Osteoblast (primary cell): ENCODE measurements at places on chromosomes 6 and 20. TPM values are rescaled to one million over a fixed set of nuclear protein-coding genes. Genes with fewer than 3 reads are reported as not detected.

Gene EDN3
- total RNA-seq = not detected in 2 replicates

Gene IPCEF1
- 0.36 and 0.88 TPM in 2 replicates for total RNA-seq

Gene DYNLT2
- 1.8 and 2.2 TPM in 2 replicates for total RNA-seq

Gene GMPR
- 6.5 and 7.4 TPM in 2 replicates for total RNA-seq

Gene SYTL3
- total RNA-seq = 1.5 and 2.2 TPM in 2 replicates

Gene TBC1D32
- total RNA-seq = 15.9 and 17.4 TPM in 2 replicates

Gene HAO1
- total RNA-seq = not detected in 2 replicates

Gene EFCAB8
- 1.4 TPM in 1 of 2 replicates, not detected in the other for total RNA-seq

Gene FOXC1
- total RNA-seq = 39.4 and 41.0 TPM in 2 replicates

Gene LY6G6C
- total RNA-seq = not detected in 2 replicates

Gene STX11
- 0.29 and 0.36 TPM in 2 replicates for total RNA-seq

Gene PNPLA1
- under 0.01 TPM in 1 of 2 replicates, not detected in the other for total RNA-seq

Gene VSTM2L
- total RNA-seq = 2.5 and 2.9 TPM in 2 replicates

Gene NRSN1
- total RNA-seq = not detected in 2 replicates

Gene HMGN4
- total RNA-seq = 62.2 and 64.5 TPM in 2 replicates

Gene BTNL2
- not detected in 2 replicates for total RNA-seq

Gene PCED1A
- 21.5 and 24.2 TPM in 2 replicates for total RNA-seq

Gene GTF3C6
- total RNA-seq = 32.4 and 35.1 TPM in 2 replicates

Gene NHLRC1
- 2.4 and 2.9 TPM in 2 replicates for total RNA-seq

Gene ABHD16B
- not detected in 2 replicates for total RNA-seq

Gene CASS4
- under 0.01 TPM in 2 replicates for total RNA-seq

Gene FOXF2
- total RNA-seq = 1.1 and 2.1 TPM in 2 replicates

Gene PPP1R16B
- total RNA-seq = not detected in 2 replicates
